ENCODE measurements at places on chromosomes 13 and 19. TPM values are rescaled to one million over a fixed set of nuclear protein-coding genes. Genes with fewer than 3 reads are reported as not detected.

COX7A1 gene
- not detected for total RNA-seq

GRCh38 chr19:40627486-40628279 is 26.5 kb downstream of the LTBP4 start:
- DNase-seq = no peak

- no peak for DNase-seq
Observed at GRCh38 chr13:113917096-113917495, 53.2 kb upstream of the GAS6 start.

DNA sequence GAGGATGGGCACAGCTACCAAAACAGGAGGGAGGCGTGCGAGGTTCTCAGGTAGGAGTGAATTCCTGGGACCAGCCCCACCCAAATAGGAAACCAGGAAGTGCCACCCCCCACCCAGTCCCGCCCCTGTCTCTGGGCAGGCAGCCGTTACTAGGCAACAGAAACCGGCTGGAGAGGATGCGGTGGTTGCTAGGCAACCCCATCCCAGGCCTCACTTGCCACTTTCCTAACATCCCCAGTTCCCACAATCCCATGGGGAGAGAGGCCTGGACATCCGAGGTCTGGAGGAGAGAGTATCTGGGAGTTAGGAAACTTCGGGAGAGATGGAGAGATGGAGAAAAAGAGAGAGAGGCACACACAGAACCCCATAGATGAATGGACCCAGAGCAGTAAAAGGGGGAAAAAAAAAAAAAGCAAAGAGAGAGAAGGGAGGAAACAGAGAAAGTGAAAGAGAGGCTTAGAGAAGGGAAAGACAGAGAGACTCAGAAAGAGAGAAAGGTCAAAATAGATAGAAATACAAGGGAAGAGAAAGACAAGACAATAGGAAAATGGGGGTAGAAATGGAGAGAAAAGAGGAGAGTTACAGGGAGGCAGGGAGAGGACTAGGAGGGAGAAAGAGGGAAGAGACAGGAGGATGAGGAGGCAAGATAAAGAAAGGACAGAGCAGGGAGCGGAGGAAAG is 3.8 kb downstream of the GRIK5 start:
- peak; percentile 80 for DNase-seq

LGALS4 gene
- total RNA-seq = not detected

GRCh38 chr13:98143601-98144026 is 720 bp downstream of the FARP1 start:
- DNase-seq = no peak

DNA sequence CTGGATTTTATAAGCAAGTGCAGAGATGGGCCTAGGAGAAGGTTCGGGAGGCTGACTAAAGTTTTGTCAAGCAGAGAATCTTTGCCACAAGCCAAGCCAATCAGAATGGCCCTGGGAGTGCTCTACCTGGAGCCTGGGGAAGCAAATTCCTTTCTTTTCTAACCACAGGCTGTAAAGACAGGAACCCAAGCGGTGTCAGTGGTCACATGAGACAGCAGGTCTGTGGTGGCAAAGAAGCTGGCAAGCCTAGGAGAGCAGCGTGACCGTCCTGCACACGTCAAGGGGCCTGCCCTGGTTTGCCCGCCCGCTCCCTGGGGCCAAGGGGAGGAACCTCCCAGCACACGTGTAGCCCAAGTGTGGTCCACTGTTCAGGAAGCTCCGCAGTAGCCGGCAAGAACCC is 90.8 kb downstream of the IPO5 start:
- DNase-seq = no peak

SYT5 gene
- 1.8 TPM for total RNA-seq

CFAP97D2 gene
- total RNA-seq = not detected

GRCh38 chr13:19766591-19766990 is 16.2 kb downstream of the PSPC1 start:
- no peak for DNase-seq

DNA sequence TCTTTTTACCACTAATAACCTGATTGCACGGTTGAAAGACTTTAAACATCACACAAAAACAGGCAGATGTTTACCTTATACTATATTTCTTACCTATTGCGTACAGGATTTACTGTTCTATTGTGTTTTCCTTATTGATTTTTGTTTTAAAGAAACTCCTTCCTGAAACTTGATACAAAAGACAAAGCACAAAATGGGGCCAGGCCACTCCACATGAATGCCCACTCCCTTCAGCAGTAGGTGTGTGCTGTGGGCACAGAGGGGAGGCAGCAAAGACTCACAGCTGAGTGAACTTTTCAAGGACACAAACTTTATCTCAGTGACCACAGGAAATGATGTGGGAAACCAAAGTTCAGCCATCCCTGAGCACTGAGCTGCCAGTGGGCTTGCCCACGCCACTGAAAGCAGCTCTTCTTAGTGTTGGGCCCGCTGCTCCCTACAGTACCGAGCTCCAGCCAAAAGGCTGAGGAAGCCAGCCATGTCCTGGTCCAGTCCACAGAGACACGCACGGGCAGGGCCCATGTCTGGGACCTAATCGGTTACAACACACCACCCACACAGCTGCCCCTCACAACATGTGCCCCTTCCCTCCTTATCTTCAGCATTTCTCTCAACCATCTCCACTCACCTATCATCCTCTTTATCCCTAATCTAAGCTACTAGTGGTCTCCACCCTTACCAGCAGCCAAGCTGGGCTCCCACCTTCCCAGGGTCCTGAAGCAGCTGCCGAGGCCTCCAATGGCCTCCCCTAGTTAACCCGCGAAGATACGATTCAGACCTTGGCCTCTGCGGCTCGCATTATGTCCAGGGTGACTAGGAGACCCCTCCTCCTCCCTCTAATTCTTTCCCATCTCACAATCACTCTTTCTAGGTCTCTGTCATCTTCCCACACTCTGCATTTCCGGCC is 39.5 kb downstream of the ATP7B start:
- no peak for DNase-seq

FREM2 gene
- total RNA-seq = not detected

- DNase-seq = peak; percentile 92
Observed at GRCh38 chr13:109156181-109156935, 526.9 kb downstream of the MYO16 start.

GRCh38 chr13:73698859-73699258 is 435.3 kb downstream of the KLF12 start:
- DNase-seq = no peak

DNA sequence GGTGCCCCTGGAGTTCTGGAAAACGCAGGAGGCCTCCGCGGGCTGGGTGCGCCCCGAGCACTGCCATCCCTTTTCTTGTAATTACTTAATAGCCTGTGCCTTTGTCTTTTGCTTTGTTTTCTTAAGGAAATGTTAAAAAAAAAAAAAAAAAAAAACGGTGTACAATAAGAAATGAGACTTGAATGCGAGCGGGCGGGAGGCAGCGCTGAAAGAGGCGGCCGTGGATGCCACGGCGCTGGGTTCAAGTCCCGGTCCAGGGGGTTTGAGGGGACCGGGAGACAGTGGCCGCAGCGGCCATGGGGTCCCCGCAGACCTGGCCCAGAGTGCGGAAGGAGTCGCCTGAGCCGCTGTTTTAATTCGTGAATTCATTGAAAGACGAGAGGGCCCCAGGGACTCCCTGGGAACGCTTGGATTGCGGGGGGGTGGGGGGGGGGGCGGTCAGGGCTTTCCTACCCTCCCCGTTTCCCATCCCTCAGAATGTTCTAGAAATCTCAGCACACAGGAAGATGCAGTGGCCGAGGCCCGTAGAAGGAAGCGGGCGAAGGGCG is 349.2 kb upstream of the ARGLU1 start:
- DNase-seq = no peak

FRY gene
- 0.62 TPM for total RNA-seq

DNA sequence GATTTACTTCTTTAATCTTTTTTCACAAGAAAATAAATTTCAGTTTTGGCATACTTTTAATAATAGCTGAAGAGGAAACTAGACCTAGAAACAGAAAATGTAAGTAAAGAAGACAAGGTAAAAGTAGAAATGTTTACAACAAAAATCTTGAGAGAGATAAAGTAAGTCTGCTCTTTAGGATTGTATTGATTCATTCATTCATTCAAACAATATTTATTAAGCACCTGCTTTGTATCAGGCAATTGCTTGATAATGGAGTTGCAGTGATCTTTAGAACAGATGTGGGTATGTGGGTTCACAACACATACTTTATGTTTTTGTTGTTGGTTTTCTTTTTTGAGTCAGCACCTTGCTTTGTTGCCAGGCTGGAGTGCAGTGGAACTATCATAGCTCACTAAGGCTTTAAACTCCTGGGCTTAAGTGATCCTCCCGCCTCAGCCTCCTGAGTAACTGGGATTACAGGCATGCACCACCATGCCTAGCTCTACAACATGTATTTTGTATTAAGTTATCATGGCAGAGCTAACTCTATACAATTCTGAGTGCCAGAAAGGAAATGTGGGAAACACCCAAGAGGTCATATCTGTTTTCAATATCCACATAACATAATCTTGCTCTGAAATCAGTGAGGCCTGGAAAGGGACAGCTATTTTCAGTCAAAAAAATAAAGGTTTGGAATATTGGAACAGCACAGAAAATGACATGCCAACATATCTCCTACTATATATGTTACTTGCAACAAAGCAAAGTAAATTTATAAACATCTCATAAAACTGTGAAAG is 8.8 kb upstream of the SPART start:
- no peak for DNase-seq

- no peak for DNase-seq
Observed at GRCh38 chr19:45972947-45973540, 621 bp downstream of the NOVA2 start.

- DNase-seq = no peak
Observed at GRCh38 chr19:44557933-44558332, 28.5 kb upstream of the CEACAM20 start.

DNA sequence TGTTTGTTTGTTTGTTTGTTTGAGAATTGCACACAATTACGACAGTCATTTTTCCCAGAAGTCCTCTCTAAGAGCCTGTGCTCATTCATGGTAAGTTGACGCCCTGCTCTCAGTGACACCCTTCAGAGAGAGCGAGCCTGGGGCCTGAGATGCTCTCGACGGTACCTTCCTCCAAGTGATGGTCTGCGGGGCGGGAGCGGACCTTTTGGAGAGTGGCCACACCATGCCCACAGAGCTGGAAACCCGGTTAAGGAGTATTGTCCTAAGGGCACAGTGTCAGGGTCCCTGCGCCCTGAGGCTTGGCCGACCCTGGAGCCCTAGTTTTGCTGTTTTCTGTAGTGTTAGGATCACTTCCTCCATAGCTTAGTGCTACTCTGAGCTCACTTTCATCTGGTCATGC is 3.6 kb downstream of the POP4 start:
- no peak for DNase-seq

DNA sequence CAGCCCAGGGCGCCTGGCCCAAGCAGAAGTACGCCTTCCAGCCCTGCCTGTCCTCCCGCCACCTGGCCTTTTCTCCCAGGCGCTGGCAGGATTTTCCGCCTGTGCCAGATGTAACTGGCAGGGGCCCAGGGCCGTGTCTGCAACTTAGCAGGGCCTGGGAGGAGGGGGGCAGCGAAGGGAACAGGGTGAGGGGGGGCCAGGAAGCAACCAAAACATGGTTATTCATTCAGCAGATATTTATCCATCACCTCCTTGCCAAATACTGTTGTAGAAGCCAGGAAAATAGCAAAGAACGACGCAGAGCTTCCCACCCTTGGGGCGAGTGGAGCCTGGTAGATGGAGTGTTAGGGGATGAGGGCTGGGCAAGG is 5.6 kb downstream of the TLE6 start:
- peak; percentile 58 for DNase-seq

LILRB1 gene
- total RNA-seq = not detected

KIR3DL1 gene
- total RNA-seq = not detected

PLPP2 gene
- 203 TPM for total RNA-seq

- no peak for DNase-seq
Observed at GRCh38 chr13:53200498-53201453, 172.2 kb downstream of the OLFM4 start.

GRCh38 chr13:45078003-45078402 is 42.3 kb upstream of the GTF2F2 start:
- no peak for DNase-seq

DNA sequence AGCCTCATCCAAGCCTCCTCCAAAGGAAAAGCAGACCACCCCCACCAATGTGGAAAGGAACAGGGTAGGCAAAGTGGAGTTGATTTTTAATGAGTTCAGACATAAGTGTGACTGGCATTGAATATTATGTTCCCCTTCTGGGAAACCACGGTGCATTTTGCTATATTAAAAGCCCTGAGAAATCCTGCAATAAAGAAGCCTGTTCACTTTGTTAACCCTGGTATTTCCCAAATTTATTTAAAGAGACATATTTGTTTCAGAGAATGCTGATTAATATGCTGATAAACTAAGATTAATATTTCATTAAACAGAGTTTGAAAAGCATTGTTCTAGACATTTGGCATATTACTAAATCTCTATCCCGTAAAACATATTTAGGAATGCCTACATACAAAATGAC is 151.4 kb downstream of the FGF14 start:
- DNase-seq = no peak

CD177 gene
- total RNA-seq = 0.78 TPM

DNA sequence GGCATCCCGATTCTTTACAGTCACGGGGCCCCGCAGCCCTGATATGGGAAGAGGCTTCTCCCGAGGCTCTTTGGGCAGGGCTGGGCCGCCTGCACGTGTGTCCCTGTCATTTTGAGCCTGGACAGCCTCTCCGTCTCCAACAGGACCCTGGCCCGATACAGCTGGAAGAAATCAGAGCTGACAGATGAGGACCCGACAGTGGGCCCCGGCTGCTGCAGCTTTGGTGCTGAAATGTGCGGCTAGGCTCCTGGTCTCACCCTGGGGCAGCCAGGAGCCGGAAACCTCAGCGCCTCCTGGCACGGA is 3.2 kb downstream of the PIAS4 start:
- DNase-seq = no peak

DNA sequence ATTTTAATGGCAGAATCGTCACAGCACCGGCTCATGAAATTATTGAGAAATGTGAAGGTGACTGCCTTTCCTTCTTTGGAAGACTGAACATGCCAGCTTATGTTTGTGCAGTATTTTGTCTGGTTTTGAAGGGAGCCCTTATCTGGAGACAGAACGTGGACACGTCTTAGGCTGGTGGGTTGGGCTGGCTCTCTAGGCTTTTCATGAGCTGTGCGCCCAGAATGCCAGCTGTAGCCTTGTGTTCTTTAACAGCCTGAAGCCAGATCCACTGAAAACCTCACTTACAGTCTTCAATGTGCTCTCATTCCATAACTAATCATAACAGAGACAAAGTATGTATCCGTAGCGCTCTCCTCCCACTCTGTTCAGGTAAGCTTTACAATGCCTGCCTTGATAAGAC is 184.4 kb upstream of the HTR2A start:
- no peak for DNase-seq

- no peak for DNase-seq
Observed at GRCh38 chr13:113086031-113086750, 19.4 kb upstream of the F7 start.

PEX11G gene
- total RNA-seq = 6.7 TPM

- DNase-seq = no peak
Observed at GRCh38 chr13:93955904-93956303, 523.6 kb downstream of the DCT start.
